ENCODE measurements at places on chromosomes 5 and 9.
A peak's percentile ranks its signal among the peaks of the same experiment; 100 is the strongest.

- no peak for DNase-seq
These were observed 287.8 kb downstream of the ARRDC3 start for GRCh38 chr5:91095313-91095712.

GRCh38 chr9:126550891-126551351 is 62.8 kb upstream of the LMX1B start:
- no peak for DNase-seq

DNA sequence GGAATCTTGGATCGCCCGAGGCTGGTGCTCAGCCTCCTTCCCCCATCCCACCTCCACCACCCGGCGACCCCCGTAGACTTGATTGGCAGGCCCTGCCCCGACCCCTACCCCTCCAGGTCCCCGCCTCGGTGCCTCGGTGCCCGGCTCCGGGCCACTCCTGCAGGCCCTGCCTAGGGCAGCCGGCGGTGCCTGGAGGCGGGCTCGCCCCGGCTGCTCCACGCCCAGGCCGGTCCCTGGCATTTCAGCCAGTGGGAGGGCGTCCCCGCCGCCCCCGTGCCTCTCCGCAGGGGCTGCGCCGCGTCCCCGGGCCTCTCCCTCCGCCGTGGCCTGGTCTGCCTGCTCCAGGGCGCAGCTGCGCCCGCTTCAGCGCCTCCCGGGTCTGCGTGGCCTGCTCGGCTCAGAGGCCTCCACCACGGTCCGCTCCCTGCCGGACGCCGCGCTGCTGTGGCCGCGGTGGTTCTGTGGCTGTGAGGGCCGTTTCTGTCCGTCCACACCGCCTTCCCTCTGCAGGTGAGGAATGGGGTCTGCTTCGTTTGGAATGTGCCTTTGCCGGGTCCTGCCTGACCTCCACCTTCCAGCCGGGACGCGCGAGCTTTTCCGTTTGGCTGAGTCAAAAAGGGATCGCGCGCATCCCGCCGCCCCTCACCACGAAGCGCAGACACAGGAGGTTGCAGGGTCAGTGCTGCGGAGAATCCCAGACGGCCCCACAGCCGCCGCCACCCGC is 48.3 kb upstream of the IRX4 start:
- DNase-seq = peak; percentile 1

- DNase-seq = no peak
These were observed 28.2 kb downstream of the ARL15 start for GRCh38 chr5:54281960-54282692.

GRCh38 chr5:137453483-137454080 is 45.5 kb downstream of the SPOCK1 start:
- DNase-seq = no peak

- no peak for DNase-seq
These were observed 84.8 kb downstream of the TLE1 start for GRCh38 chr9:81604306-81605169.

DNA sequence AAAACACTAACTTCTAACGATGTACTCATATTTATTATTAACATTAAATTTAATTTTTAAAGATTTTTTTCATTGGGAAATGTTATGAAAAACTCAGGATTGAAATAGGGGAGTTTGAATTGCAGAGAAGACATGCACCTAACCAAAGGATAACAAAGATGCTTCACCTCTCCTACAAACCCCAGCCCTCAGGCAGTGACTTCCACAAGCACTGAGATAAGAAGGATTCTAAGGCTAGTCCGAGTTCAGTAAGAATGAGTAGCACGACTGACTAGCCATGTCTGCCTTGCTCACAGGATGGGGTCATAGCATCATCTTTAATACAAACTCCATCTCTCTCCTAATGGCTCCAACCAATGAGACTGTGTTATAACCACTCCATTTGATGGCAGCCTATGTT is 7.1 kb upstream of the OR5C1 start:
- no peak for DNase-seq

- peak; percentile 32 for DNase-seq
These were observed 22.8 kb downstream of the SMIM3 start for GRCh38 chr5:150801117-150801927.

GRCh38 chr5:29924107-29924506 is 1269.4 kb upstream of the CDH6 start:
- DNase-seq = no peak

GRCh38 chr9:88266416-88266815 is 121.8 kb upstream of the SPIN1 start:
- no peak for DNase-seq

GRCh38 chr5:150624334-150625163 is 15.9 kb upstream of the SYNPO start:
- no peak for DNase-seq

- DNase-seq = no peak
These were observed 504.5 kb downstream of the NFIB start for GRCh38 chr9:13809401-13809800.

- DNase-seq = no peak
These were observed 151.5 kb downstream of the DCP2 start for GRCh38 chr5:113128082-113128481.

- DNase-seq = no peak
These were observed 76.4 kb upstream of the RARS1 start for GRCh38 chr5:168409591-168410458.

DNA sequence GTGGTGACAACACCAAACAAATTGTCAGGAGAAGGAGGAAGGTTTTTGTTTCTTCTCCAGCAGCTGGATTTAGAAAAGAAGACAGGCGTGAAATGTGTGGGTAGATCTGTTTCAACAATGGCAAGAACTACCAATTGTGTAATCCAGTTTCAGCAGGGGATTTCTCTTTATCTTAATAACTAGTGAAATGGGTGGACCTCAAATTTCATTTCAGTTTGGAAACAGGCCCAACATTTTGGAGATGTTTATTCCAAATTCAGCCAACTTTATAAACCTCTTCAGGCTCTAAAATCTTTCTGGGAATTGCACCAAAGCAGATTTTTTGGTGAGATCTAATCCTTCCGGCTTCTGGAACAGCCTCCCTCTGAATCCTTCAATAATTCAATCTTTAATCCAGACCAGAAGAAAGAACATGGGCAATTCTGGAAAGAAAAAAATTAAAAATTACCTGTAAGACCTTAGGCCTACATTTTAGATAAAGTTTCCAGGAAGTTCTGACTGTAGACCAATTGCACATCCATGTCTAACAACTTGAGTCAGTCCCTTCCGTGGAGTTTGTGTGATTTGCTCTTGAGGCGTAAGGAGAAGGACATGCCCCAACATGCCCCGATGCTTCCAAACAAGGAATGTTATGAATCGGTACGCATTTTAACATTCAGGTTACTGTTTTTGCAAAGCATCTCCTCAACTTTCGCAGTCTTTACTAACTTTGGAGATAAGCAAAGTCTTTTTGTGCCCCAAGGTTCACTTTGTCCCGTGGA is 423.6 kb downstream of the IRX1 start:
- no peak for DNase-seq

- no peak for DNase-seq
These were observed 28.5 kb downstream of the KCNMB1 start for GRCh38 chr5:170360709-170361108.

DNA sequence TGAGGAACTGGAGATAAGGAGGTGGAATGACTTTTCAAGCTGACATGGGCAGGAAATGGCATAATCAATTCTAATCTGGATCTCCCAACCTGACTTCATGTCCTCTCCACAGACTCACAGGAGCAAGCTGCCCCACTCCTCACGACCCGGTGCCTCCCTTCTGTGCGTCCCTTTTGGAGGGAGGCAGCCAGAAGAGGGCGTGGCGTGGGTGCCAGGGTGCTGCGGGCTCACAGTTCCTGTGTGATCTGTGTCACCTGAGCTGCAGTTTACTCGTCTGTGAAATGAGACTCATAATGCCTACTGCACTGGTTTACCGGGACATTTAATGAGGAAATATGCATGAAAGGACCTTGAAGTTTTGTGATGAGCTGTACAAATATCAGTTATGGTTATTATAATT is 207.4 kb downstream of the DAB2IP start:
- DNase-seq = no peak

DNA sequence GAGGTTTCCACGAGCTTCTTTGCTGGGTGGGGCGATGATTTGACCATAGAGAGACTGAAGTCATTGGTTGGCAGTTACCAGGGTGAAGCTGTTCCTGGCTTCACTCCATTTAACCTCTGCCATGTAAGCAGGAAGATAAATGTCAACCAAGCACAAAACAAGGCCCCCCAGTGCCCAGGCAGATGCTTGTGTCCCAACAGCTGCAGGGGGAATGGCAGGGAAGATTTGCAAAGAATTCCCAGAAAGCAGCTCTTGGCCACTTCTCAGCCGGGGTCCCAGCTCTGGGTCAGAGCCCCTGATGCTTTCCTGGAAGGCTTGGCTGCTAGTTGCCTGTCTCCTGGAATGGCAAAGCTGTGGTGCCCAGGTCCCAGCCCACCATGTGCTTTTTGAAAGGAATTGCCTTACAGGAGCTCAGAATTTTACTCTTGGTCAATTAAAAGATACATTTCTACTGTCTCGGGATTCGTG is 383.4 kb downstream of the ENC1 start:
- no peak for DNase-seq

DNA sequence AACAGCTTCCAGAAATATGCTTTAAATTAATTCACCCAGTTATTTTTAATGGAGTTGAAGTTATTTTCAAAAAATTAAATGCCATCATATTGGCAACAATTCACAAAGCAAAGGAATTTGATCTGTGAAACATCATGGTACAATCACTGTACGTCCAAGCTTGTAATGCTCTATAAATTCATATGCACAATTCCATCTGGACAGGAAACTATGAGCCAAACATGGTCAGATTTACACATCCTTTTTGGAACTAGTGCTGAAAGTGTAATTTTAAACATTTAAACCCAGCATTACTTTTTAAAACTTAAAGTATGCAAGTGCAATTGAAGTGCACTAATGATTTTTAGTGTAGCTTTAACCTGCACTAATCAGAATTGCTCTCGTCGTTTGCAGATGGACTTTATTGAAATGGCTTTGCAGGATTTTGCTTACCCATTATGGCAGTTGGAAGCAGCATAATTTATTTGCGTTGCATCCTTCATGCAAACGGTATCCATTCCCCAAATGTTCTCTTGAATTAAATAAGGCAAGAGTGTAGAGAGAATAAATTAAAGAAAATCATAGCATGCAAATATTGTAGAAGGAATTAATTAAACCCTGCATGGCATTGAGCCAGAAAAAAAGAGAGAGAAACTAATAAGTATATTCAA is 21.0 kb upstream of the OR13F1 start:
- no peak for DNase-seq

DNA sequence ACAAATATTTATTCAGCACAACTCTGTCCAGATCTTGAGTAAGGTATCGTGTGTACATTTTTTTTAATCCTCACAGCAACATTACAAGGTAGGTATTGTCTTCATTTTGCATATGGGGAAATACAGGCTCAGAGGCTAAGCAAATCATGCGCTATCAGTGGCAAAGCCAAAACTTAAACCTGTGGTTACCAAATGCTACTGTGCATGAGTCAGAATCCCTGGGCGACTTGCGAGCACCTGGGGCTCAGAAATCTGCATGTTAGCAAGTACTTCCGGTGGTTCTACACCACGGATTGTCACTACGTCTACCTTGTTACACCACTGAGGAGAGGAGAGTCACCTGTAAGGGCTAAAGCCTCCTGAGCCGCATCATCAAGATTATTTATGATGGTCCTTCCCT is 21.3 kb downstream of the C5orf58 start:
- no peak for DNase-seq

DNA sequence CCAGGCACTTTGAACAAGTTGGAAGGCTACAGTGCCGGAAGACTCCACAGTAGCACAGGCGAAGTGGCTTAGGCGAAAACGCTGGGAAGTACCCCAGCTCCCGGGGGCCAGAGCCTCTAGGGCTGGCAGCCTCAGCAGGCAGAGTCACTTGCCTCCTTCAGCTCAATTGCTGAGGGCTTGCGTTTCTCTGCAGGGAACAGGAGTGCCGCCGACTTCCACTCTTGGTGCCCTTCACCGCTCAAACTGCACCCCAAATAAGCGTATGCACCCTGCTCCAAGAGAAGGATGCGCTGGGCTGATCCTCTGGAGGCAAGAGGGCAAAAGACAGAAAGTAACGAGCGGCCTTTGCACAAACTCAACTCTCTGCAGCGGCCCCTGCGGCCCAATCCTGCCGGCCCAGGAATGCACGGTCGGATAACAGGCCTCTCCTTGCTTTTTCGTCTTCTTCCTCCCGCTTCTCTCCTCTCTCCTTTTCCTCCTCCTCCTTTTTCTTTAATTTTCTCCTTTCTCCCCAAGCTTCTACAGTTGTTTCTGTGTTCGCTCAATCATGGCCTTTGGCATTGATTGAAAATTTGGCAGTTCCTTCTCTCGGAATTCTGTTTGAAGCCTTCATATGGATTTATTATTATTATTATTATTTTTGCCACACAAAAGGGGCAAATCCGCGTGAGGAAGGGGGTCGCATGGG is 1.1 kb upstream of the S1PR3 start:
- no peak for DNase-seq

GRCh38 chr5:160369990-160370712 is at the start of gene C1QTNF2:
C1QTNF2 (minus strand) TSS chr5:160370626; CDS start chr5:160355011, 15,615 bp downstream.
- no peak for DNase-seq

GRCh38 chr5:115295777-115296123 is 704 bp downstream of the CCDC112 start:
- DNase-seq = no peak

DNA sequence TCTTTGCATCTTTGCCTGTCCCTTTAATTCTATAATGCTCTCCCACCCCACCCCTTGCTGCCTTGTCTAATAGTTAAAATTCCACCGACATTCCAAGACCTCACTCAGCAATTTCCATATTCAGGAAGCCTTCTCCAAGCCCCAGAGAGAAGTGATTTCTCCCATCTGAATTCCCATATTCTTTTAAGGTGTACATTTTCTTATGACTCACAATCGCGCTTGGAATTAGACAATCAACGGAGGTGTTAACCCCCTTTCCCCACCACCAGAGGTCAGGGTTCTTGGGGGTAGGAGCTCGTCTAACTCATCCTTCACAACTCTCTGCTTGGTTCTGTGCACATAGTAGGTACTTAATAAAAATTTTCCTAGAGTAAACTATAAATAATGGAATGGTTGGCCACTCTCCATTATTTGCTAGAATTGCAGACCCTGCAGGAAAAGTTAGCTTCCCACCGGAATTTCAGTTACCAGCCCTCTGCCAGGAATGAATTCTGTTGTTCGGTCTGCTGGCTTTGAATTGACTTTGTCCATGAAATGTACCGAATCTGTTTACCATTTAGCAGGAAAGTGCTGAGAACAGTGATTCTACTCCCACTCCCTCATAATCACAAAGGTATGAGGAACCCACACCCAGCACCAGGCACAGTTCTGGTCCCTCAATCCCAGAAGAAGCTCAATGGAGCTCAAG is 5.0 kb downstream of the KCNIP1 start:
- DNase-seq = no peak

DNA sequence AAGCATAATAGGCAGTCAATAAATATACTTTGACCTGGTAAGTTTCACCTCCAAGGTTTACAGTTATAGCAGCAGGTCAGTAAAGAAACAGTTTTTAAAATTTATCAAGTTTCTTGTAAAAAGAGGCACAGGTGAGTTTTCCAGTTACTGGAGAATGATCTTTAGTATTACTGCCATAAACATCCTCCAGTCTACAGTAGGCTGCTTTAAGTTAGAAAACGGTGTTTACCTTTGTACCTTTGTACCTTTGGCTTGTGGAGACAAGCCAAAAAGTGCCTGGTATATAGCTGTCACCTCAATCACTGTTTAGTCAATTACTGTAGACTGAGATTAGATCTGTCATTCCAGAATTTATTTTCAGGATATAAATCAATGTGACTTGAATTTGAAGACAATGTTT is 42.7 kb upstream of the SRFBP1 start:
- DNase-seq = no peak

- DNase-seq = no peak
These were observed 38.0 kb upstream of the XPA start for GRCh38 chr9:97735070-97735600.

Measured in C1 segment of cervical spinal cord (tissue), 14 donors.